ENCODE measurements at places on chromosomes 6 and 20.

- DNase-seq, result no peak
These were observed 4.6 kb upstream of the TBPL1 start for GRCh38 chr6:133948472-133948871.

GRCh38 chr20:62755817-62756724, 40.2 kb upstream of the MRGBP start:
- DNase-seq, result no peak

DNA sequence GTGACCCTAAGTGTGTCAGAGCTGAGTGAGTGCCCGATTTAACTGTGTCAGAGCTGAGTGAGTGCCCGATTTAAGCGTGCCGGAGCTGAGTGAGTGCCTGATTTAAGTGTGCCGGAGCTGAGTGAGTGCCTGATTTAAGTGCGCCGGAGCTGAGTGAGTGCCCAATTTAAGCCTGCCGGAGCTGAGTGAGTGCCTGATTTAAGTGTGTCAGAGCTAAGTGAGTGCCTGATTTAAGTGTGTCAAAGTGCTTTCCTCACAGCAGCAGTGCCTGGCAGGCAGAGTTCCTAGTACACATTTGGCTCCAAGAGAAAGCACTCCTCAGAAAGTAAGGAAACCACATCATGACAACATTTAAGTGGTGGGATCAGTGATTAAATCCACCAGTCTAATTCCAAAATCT, 13.2 kb downstream of the SERAC1 start:
- no peak for DNase-seq

DNA sequence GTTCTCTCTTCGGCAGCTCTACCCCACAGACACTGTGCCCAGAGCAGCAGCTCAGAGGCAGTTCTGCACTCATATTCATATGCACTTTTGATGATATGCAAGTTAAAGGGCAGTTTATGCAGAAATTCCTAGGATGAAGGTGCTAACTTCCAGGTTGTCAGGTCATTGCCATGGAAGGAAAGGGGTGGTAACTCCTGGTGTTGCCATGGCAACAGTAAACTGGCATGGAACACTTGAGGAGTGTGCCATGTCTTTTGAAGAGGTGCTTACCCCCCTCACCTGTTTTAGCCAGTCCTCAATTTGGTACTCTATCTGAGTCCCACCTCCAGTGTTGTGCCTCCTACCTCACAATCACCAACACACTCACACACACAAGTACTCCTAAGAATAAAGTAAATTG, 539.4 kb upstream of the BTBD3 start:
- DNase-seq, result no peak

DNA sequence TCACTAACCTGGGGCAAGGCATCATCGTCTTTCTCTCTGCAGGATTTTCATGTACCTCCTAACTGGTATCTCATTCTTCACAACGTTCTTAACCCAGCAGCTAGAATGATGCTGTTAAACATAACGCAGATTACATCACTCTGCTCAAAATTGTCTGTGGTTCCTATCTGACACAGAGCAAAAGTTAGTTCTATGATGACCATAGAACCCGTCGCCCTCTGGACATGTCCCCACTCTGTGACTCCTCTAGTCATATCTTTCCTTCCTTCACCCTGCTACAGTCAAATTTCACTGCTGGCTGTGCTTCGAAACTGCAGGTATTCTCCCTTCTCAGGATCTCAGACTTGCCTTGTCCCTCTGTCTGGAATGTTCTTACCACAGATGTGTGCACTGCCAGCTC, 87.4 kb upstream of the TPD52L1 start:
- DNase-seq, result no peak

GRCh38 chr20:2817891-2818595, 1.9 kb downstream of the TMEM239 start:
- no peak for DNase-seq

GRCh38 chr20:46362921-46363867, 43.2 kb downstream of the ELMO2 start:
- DNase-seq, result no peak
